Fibroblast of skin of left quadriceps (primary cell): ENCODE measurements at places on chromosomes 6 and 20.

GRCh38 chr6:138007014-138007472 is 100.2 kb downstream of the PERP start:
- no peak for DNase-seq

DNA sequence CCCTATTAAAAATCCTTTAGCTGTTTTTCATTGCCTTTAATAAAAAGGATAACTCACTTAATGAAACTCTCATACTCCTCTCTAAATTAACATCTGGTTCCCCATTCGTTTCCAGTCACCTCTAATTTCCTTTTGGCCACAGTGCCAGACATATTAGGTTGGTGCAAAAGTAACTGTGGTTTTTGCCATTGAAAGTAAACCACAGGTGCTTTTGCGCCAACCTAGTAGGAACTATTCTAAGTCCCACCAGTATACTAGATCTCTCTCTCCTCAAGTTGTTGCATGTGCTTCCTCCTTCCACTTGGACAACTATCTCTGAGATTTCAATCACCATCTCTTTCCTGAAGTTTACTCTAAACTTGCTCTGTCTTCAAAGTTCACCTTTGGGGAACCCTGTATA is 961.1 kb downstream of the TBC1D32 start:
- no peak for DNase-seq

- no peak for DNase-seq
Observed at GRCh38 chr6:87600576-87600975, 10.6 kb downstream of the ORC3 start.

- DNase-seq: no peak
Observed at GRCh38 chr20:17882065-17882833, 86.3 kb downstream of the SNX5 start.

DNA sequence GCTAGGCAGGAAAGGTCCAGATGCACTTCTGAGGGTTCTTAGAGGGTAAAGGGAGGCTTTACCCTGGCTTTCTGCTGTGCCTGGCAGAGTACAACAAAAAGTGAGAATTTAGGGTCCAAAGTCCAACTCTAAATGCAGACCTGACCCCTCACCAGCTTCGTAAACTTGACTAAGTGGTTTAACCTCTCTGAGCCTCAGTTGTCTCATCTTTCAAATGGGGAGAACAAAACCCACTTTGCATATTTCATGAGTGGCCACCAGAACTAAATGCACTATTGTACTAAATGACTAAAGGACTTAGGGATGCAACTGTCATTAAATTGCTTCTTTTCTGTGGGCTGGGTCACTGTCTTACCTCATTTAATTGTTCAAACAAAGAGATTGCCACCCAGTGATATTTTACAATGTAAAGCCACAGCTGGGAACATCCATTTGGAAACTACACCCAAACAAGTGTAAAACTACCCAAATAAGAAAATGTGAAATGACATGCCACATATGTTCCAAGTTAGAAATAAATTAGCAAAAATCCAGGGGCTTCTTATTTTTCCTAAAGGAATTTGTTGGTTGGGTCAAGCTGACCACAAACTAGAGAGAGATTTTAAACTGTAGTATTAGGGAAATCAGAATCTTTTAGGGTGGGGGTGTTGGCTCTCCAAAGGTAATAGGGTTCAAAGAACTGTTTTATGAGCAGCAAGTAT is 48.3 kb upstream of the RIN2 start:
- no peak for DNase-seq

GRCh38 chr6:46138281-46138680 is 8.5 kb downstream of the ENPP4 start:
- DNase-seq: no peak

DNA sequence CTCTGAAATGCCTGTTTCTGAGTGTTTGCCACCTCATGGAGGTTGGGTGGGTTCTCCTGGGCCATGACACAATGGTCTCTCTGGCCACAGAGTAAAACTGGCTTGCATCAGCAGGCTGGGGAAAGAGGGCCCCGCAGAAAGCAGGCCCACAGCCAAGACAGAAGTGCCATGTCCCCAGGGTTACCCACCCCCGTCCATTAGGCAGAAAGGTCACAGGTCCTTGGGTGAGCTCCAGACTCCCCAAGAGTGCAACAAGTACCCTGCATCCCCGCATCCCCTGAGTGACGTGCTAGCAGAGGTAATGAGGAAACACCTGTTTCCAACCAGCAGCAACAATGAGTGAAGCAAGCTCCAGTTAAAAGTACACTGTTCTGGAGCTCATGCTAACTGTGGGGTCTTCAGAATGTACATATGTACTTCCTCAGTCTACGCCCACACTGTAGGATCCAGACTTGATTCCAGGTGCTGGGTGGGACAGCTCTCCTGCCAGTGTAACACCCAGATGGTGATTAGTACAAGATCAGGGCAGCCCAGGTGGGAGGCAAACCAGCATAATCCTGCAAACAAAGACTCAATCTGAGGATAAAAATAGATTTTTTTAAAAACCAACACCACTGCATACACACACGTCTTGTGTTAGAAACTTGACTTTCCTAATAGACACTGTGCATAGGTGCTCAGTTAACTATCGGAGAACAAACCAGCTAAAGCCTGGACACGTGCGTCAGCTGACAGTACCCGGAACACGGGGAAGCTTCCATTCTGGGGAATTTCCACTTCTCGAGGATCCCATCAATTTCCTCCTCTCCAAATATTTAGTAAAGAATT is 31.5 kb downstream of the RRBP1 start:
- DNase-seq: no peak

GRCh38 chr20:34190679-34191090 is 50.5 kb upstream of the ASIP start:
- peak; percentile 78 for DNase-seq

DNA sequence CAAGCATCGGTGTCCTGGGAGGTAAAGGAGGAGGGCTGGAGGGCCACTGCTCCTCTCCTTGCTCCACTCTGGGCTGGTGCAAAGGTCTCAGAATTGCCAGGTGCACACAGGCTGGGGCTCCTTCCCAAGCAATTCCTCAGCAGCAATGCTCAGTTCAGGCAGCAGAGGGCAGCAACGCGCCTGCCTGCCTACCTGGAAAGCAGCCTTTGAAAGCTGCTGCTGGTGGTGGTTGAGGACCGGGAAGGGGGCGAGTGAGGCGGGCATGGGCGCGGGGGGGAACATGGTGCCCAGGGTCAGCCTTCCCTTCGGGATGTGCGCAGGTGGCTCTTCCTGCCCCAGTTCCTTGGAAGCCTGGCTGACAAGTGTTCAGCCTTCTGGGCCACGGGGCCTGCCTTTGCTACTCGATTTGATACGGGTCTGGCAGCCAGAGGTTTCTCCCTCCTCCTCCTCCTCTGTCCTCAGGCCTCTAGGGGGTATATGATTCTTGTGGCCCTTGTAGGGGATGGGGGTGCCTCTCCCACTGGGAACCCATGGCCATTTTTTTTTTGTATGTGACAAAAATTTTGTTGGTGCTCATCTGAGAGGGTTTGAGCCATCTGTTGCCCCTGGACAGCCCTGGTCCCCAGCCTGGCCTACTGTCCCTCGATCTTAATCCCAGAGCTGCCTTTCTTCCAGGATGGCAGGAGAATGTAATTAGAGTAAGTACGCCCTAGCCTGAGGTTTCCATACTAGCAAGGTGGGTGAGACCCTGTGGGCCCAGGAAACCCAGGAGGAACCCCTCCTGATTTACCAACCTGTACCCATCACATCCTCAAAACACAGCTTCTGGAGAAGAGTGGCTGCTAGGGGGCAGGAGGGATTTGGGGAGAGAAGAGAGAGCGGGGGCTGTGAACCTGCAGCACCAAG is 20.1 kb downstream of the MRPS18A start:
- DNase-seq: peak; percentile 26

GRCh38 chr6:366389-367297 is 24.9 kb upstream of the IRF4 start:
- DNase-seq: no peak

- no peak for DNase-seq
Observed at GRCh38 chr6:113597231-113597583, 259.9 kb upstream of the MARCKS start.
